HTR-8/SVneo (cell line): ENCODE measurements at places on chromosomes 13 and 19.

DNA sequence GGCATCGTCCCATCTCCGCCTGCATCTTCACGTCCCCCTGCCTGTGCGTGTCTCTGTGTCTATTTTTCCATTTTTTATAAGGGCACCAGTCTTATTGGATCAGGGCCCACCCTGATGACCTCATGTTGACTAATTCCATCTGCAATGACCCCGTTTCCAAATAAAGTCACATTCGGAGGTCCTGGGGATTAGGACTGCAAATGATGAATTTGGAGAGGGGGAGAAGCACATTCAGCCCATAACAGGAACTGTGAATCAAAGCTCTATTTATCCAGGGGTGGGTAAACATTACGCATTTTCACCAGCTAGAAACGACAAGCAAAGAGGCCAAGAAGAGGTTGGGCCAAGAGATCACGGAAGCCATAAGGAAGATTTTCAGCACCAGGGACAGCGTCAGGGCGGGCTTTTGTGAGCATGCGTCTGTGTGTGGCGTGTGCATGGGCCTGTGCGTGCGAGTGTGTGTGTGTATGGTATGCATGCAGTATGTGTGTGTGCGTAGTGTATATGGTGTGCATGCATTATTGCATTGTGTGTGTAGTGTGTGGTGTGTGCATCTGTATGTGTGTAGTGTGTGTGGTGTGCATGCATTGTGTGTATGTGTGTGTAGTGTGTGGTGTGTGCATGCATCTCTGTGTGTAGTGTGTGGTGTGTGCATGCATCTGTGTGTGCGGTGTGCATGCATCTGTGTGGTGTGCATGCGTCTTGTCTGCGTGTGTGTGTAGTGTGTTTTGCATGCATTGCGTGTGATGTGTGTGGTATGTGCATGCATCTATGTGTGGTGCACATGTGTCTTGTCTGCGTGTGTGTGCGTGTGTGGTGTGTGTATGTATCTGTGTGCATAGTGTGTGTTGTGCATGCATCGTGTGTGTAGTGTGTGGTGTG, 19.6 kb downstream of the CELF5 start:
- DNase-seq: no peak

DNA sequence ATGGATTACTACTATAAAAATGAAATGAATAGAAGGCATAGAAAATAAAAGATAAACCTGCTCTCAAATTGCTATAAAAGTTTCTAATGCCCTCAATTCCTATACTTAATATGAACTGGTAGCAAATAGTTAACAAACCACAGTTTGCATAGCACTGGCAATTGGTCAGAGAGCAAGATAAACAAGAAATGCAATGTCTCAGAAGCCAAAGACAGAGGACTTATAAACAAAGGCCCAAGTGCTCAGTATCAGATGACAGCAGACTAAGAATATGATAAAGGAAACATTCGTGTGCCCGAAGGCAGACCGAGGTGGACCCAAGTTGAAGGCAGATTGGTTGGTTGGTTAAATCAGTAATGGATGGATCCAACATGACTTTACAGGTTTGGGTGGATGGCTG, 50.6 kb downstream of the IPO5 start:
- DNase-seq: no peak

DNA sequence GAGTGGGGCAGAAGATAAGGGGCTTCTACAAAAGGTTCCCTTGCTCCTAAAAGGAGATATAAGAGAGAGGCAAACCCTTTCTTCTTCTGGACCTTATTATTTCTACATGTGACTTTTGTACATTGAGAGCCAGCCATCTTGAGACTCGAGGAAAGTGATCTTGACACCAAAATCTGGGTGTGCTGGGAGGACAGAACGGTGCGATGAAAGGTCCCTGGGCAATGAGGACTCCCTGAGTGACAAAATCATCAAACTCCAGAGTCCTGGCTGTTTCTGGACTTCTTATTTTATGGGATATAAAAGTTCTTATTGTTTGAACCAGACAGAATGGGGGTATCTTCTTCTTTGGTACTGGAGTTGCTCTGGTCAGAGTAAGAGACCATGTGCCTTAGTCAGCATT, 411.0 kb downstream of the ZNF536 start:
- DNase-seq: no peak

DNA sequence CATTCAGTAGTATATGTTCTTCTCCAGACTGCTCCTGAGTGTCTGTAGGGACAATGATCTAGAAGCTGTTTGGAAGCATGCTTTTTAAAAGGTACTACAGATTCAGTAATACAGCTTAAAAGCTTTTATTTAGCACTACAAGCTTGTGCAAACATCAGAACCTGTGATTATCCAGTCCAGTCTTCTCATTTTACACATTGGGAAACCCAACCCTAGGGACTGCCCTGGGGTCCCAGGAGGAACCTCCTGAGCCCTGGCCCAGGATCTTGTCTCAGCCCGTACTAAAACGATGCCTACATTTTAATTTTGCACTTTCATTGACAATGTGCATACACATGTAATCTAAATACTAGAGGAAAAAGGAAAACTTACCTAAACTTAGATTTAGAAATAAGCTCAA, 12.5 kb downstream of the DOCK9 start:
- DNase-seq: no peak

- DNase-seq: no peak
These were observed 275.2 kb upstream of the GPC6 start for GRCh38 chr13:92951273-92951890.

- peak; percentile 86 for DNase-seq
These were observed 3.4 kb downstream of the BBC3 start for GRCh38 chr19:47227352-47228167.

DNA sequence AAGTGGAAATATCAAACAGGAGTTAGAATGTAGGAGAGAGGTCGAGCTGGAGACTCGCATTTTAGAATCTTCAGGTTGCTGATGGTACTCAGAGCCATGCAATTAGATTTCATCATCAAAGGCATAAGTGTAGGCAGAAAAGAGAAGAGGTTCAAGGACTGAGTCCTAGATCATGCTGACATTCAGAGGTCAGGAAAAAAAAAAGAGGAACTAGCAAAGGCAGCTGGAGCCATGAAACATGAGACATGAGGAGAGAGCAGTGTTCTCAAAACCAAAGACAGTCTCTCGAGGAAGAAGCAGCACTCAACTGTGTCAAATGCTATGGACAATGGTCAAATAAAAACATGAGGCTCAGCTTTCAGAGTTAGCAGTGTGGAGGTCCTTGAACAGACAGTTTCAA, 12.4 kb upstream of the TPP2 start:
- DNase-seq: no peak

GRCh38 chr19:49997709-49998108, 27.5 kb downstream of the VRK3 start:
- DNase-seq: peak; percentile 53

DNA sequence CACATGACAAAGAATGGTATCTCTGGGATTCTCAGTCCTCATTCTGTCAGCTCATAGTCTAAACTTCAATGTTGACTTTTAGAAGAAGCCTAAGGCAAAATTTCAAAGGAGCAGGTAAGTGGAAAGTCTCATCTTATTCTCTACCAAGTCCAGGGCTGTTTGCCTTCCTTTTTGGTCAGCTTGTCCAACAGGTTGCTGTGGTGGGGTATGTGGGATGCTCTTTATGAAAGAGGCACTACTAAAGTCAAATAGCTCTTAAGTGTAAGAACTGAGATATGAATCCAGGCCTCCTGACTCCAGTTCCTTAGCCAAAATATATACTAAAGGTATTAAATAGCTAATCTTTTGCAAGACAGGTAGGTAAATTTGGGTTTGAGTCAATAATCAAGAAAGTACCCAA, 540.6 kb upstream of the SPRY2 start:
- DNase-seq: no peak

GRCh38 chr13:20043207-20043925, 84.8 kb downstream of the ZMYM2 start:
- DNase-seq: no peak

DNA sequence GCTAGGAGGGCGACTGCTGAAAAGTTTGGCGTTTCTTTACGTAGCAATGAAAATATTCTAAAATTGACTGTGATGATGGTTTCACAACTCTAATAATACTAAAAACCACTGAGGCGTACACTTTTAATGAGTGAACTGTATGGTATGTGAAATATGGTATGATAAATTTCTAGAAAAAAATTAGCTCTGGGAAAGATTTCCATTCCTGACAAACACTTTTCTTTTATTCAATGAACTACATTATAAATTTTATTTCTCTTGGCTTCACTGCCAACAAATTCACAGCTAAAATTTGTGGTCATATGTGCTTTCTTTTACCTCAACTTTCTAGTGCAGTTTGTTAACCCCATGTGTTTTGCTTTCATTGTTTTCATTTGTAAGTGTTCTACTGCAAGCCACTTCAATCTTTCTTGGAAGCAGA, 11.1 kb downstream of the ZC3H13 start:
- DNase-seq: no peak

DNA sequence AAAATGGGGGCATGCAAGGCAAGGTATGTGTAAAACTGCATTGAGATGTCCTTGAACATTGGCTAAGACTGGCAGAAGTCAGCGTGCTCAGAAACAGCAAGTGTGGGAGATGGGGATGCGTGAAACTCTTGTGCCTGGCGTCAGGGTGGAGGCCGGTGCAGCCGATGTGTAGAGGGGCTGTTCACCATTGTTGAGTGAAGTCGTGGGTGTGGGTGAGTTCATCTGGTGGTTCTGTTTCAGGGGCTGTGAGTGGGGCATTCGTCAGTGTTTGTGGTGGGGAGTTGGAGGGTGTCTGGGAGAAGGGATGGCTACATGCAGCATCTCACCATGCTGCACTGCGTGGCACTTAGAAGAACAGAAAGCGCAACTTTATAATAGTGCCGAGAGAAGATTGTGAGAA, 11.4 kb upstream of the MIA start:
- DNase-seq: no peak

DNA sequence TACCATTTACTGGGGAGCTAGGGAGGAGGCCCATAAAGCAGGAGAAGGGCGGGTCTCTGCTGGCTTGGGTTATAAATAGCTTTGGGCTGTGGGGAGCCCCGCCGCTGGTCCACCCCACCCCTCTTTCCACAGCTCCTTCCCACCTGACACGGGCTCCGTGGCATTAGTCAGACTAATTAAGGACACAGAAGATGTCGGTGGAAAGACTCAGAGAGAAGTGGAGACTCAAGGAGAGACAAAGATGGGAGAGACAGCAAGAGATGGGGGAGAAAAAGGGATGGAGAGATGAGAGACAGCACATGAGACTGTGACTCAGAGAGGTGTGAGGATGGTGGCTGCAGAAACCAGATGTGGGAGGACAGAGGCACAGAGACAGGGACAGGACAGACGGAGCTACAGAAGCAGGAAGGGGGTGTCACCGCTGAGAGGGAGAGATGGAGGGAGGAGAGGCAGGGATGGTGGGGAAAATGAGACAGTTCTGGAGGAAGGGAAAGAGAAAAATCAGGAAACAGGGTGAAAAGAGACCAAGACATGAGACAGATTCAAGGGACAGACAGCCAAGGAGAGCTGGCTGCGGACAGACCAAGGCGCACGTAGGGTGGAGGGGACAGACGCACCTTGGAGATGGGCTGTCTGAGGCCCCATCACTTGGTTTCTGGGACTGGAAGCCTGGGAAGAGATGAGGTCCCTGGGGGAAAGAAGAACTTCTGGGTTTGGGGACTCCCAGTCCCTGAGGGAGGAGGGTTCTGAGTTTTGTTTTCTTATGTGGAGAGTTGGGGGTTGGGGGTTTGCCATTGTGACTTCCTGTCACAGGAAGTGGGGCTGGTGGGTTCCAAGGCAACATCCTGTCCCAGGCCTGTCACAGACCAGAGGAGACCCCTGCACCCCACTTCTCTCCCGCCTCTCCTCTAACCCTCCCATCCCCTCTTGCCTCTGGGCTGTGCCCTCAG, 4.1 kb downstream of the ARHGEF1 start:
- DNase-seq: no peak

DNA sequence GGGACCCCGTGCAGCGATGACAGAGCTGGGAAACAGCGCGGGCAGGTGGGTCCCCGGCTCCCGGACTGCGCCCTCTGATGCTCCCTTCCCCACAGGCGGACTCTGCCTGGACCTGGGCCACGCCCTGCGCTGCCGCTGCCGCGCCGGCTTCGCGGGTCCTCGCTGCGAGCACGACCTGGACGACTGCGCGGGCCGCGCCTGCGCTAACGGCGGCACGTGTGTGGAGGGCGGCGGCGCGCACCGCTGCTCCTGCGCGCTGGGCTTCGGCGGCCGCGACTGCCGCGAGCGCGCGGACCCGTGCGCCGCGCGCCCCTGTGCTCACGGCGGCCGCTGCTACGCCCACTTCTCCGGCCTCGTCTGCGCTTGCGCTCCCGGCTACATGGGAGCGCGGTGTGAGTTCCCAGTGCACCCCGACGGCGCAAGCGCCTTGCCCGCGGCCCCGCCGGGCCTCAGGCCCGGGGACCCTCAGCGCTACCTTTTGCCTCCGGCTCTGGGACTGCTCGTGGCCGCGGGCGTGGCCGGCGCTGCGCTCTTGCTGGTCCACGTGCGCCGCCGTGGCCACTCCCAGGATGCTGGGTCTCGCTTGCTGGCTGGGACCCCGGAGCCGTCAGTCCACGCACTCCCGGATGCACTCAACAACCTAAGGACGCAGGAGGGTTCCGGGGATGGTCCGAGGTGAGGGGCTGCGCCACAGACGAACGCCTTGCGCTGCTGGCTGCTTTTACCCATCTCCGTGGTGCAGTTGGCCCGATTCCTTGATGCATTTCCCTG, 7.8 kb upstream of the SELENOV start:
- peak; percentile 89 for DNase-seq

GRCh38 chr19:10116085-10116865, 3.4 kb downstream of the EIF3G start:
- no peak for DNase-seq

- no peak for DNase-seq
These were observed 692.7 kb downstream of the UQCRFS1 start for GRCh38 chr19:28519952-28520861.

DNA sequence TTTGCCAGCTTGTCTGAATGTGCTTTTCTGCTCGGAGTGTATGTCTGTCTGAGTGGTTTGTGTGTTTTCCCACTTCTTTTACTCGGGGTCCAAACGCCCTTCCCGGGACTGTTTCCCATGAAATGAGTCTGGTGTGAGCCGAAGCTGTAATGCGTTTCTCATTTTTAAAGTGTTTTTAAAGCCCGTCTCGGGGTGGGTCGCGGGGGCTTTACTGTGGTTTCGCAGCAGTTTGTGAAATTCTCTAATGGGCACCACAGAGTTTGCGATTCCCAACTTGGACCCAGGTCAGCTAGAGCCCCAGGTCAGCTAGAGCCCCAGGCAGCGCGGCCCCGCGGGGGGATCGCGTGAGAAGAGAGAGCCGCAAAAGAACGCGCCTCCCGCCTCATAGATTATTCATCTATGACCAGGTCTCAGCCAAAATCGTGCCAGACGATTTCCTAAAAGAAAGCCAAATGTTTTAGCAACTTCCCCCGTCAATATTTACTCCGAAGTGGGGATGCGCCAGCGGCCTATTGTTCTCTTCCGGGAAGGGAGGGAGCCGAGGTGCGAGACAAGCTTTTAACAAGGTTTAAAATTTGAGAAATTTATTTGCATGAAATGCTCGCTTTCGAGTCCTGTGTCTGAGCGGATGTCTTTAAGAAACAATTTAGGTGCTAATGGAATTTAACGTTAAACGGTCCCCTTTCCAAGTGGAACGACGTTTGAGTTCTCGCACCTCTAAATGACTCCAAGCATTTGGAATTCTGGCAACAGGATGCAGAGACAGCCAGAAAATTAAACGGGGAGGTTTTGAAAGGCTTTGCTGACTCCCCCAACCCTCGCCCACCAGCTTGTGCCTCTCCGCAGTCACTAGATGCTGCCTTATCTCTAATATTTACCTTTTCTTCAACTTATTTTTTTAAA, 2.2 kb downstream of the ZIC2 start:
- DNase-seq: no peak

- DNase-seq: no peak
These were observed 127.9 kb downstream of the SLITRK6 start for GRCh38 chr13:85671336-85671735.

- DNase-seq: peak; percentile 79
These were observed 9.9 kb upstream of the ATG4D start for GRCh38 chr19:10533646-10534386.
